ENCODE measurements at places on chromosomes 6 and 20.

- no peak for DNase-seq
These were observed 47.1 kb upstream of the TBC1D7 start for GRCh38 chr6:13375360-13375878.

DNA sequence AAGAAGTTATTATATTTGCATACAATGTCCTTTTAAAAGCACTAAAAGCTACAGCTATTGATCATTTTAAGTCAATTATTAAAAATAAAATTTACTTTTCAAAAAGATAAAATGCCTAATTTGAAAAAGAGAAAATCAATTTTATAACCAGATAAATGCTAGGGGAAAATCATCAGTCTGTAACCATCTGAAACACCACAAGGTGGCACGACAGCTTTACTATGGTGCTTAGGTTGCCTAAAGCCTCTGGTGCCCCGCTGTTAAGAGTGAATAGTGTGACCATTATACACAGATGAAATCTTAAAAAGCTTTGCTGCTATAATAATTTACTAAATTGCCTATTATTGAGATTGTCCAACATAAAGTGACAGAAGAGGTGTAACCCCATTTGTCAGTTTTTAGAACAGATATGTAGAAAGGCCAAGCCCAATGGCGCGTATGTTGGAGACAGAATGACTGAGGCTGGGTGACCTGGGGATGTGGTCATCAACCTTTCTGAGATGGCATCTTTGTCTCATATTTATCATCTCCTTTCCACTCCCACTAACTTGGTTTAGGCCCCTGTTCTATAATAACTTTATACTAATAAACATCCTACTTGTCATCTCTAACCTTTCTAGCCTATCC, 100.8 kb downstream of the MOXD1 start:
- peak; percentile 48 for DNase-seq

DNA sequence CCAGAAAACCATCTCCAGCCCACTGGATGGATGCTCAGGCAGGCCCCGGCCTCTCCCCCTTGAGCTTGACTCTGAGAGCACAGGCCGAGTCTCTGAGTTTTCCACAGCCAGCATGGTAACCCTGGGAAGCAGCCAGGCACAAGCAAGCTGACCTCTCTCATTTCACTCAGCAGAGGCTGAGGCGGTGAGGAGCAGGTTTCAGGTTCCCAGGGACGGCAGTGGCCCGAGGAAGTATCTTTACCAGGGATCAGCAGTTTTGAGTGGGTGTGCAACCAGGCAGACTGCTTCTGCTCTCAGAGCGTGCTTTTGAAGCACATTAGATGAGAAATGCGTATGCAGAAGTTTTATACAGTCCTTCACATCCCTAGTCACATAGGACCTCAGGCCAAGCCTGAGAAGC, 12.6 kb downstream of the HCK start:
- no peak for DNase-seq

GRCh38 chr6:108561742-108562502, 1.2 kb downstream of the FOXO3 start:
- no peak for DNase-seq

- DNase-seq: no peak
These were observed 223.2 kb upstream of the BTBD3 start for GRCh38 chr20:11694467-11694866.

DNA sequence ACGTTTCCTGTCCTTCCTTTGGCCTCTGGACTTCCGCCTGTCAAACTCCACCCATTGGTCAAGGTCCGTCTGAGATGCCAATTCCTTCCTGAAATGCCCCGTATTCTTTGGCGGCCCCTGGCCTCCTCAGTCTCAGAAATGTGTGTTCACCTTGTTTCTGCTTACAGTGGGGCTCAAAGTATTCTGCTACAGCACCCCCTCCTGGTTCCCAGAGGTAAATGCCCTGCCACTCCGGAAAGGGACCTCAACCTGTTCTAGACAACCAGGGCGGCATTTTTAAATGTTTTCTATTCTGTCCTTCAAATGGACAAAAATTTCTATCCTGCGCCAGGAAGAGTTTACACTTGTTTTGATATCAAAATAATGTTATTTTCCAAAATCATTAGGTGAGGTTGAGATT, 12.1 kb upstream of the PAX1 start:
- no peak for DNase-seq

Data from stromal cell of bone marrow (primary cell).